Stimulated activated CD8-positive, alpha-beta memory T cell treated with anti-CD3 and anti-CD28 coated beads, Interleukin-15, amount 100 ng/mL, for 24 hours (primary cell): ENCODE measurements at places on chromosomes 12 and 14.

GRCh38 chr14:61308198-61308597, 13.2 kb upstream of the PRKCH start:
- no peak for DNase-seq

- DNase-seq, result no peak
Observed at GRCh38 chr12:112847708-112848337, 56.3 kb downstream of the RPH3A start.

- no peak for DNase-seq
Observed at GRCh38 chr14:99258876-99259726, 12.9 kb downstream of the BCL11B start.

DNA sequence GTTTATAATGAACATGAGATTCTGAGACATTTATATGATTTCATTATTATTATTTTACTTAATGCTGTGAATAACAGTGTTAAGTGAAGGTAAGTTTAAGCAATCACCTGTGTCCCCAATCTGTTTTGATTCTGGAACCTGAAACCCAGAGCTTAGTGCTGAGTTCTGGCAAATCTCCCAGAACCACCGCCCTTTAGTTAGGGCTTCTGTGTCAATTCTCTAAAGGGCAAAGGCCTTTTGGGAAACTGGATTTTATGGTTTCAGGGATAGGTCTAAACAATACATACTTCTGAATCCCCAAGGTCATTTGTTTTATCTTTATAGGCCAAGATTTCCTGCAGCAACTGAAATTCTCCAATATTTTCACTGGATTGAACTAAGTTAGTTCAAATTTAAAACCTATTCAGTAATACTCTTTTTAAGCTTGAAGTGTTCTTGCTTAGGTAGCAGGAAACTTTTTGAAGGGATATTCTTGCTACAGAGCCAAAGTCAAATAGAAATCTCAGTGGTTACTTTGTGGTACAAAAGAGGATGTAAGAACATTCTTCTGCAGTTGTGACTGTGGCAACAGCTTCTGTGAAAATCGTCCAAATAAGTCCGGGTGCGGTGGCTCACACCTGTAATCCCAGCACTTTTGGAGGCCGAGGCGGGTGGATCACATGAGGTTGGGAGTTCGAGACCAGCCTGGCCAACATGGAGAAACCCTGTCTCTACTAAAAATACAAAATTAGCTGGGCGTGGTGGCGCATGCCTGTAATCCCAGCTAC, 10.0 kb upstream of the PKP2 start:
- no peak for DNase-seq

DNA sequence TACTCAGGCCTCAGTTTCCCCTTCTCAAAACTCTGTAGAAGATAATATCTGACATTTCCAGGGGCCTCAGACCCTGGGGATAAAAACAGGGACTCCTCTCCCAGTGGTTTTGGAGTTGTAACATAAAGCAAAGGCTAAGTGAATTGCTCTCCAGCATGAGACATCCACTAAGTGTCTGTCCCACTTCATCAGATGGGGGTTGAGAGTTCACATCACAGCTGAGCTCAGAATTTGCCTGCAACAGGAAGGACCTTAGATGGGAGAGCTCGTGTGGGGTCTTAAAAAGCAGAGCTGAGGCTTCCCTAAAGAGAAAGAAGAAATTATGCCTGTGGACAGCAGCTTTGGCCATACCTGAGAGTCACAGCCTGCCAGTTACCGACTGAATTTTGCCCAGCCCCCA, 61.1 kb downstream of the TBX5 start:
- DNase-seq, result no peak

DNA sequence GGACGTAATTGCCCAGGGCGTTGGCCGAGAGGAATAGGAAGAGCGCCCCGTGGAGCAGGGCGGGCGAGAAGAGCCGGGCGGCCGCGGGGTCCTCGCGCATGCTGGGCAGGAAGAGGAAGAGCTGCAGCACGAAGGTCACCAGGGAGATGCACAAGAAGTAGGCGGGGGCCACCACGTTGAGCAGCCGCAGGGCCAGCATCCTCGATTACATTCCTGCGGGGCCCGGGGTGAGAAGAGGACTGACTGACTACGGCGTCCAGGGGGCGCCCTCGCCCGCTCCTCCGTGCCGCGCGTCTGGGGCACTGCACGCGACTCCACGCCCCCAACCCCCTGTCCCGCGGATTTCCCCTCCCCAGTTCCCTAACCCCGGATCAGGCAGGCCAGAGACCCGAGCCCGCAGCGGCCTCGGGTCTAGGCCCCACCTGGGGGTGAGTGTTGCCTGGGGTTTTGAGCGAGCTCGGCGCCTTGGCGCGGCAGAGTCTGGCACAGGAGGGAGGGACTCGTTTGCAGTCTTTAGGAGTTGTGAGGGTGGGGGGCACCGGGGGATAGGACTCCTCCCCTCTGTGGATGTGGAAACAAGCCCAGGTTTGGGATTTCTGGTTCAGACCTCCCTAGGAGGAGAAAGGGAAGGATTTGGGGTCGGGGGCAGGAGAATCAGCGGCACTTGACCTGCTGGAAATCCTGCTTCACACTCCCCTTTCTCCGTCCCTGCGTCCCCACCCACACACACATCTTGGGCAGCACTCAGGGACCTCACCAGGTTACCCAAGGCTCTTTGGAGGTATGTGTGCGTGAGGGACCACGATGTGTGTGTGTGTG, 1.8 kb downstream of the ZDHHC22 start:
- DNase-seq, result peak; percentile 27

GRCh38 chr12:131131808-131132117, 178.1 kb downstream of the ADGRD1 start:
- DNase-seq, result no peak

DNA sequence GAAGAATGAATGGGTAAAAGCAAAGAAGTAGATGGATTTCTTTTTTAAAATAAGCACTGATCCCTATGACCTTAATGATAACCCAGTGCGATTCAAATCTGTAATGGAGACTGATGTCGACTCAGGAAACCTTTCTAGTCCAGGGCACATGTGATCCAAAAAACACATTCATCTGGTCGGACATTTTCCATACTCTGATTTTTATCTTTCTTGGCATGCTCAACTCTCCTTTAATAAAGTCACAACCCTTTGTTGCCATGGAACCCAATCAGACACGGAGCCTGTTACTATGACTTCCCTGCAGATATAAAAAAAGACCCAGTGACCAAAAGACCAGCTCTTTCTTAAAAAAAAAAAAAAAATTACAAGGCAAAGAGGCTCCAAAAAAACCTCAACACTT, 27.9 kb downstream of the TMCC3 start:
- DNase-seq, result no peak

DNA sequence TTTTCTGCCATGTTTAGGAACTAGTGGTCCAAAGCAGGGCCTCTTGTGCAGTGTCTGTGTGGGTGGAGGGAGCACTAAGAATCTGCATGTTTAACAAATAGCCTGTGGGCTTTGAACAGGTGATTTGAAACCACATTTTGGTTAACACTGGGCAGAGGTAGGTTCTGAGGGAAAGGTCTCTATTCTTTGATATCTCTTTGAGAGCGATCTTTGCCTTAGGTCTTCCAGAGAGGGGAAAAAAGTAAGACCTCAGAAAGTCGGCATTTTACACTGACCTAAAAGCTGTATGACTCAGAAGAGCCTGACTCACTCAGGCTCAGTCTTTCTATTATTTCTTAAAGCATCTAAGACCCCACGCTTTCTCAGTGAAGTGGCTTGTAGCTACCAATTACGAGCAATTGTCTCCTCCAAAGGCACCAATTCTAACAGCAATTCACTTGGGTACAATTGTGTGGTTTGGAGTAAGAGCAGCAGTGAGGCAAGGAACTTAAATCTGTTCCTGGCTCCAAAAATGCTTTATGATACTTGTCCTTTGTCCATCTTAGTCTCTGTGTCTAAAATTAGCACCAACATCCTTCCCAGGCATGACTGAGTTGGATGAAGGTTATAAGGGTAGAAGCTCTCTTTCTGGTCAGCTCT, 8.8 kb downstream of the EIF2B2 start:
- DNase-seq, result no peak

DNA sequence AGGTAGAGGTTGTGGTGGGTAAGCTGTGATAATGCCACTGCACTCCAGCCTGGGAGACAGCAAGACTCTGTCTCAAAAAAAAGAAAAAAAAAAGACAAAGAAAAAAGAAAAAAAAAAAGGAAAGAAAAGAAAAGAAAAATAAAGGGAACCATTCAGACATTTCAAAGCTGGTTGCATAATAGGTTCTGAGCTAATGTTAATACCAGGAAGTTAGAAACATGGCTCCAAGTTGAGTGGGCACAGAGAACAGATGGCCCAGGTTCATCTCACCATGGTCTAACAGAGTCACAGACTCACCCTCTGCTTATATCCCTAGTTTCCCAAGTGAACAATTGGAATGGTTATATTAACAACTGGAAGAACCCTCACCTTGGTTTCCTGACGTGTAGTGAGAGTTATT, 17.4 kb upstream of the ZDHHC17 start:
- no peak for DNase-seq

DNA sequence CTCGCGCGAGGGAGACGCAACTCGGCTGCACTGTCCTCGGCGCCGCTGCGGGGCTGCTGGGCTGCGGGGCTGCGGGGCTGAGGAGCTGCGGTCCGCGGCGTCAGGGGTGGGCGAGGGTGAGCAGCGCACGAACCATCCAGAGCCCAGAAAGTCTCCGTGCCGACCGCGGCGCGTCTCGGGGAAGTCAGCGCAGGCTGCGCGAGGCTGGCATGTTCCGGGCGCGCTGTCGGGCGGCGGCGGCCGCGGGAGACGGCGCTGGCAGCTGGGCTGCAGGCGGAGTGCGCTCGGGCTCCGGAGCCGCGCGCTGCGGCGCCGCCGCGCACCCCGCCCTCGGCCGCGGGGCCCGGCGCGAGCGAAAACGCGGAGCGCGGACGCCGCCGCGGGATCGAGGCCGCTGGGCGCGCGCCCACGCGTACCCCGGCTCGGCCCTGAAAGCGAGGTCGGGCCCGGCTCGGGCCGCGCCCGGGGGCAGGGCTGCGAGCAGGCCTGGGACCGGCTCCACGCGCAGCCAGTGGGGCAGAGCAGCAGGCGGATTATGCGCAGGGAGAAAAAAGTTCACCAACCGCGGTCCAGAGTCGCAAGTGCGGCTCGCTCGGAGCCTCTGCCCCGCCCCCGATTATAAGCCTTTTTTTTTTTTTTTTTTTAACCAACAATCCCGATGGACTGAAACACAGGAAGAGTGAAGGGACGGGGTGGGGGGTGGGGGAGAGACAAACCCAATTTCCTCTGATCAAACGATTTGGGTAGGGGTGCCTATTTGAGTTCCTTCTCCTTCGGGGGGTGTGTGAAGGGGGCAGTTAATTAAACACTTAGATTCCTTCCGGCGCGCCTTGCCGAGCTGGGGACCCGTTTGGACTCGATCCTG, at the start of gene PRICKLE1:
Gene PRICKLE1 (minus strand): TSS at position 282 of the 865 bp plus-strand sequence. CDS start 117,230 bp downstream, outside the sequence.
- no peak for DNase-seq

- no peak for DNase-seq
Observed at GRCh38 chr12:55469291-55469690, 647 bp downstream of the OR6C70 start.

DNA sequence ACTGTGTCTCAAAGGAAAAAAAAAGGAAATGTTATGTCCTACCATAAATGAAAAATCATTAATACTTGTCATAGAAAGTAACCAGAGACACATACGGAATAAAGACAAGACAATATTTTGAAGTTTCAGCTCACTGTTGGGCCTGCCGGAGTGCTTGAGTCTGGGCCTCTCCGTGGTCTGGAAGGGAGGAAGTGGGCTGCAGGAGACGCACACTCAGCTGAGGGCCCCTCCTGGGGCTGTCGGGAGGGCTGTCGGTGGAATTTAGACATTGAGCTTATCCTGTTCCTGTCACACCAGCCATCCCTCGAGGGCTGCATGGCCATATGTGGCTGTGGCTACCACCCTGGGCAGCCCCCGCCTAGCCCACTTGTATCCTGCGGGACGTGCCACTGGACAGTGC, 80.6 kb downstream of the DDX51 start:
- no peak for DNase-seq

DNA sequence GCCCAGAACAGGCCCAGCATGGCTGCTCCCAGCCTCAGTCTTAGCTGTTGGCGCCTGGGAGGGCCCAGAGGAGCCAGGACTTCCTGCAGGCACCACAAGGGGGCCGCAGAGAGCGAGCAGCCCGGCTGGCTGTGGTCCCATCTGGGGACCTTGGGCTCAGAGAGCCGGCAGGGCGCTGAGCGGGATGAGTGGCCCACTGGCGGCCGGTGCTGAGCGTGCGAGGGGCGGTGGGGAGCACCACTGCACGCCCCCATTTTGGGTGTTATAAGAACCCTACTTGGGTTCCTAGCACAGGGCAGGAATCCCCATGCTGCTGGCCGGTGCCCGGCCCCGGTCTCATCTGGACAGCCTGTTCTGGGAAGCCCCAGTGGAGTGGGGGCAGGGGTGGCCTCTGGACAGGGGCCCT, 25.9 kb upstream of the CRIP2 start:
- peak; percentile 29 for DNase-seq

DNA sequence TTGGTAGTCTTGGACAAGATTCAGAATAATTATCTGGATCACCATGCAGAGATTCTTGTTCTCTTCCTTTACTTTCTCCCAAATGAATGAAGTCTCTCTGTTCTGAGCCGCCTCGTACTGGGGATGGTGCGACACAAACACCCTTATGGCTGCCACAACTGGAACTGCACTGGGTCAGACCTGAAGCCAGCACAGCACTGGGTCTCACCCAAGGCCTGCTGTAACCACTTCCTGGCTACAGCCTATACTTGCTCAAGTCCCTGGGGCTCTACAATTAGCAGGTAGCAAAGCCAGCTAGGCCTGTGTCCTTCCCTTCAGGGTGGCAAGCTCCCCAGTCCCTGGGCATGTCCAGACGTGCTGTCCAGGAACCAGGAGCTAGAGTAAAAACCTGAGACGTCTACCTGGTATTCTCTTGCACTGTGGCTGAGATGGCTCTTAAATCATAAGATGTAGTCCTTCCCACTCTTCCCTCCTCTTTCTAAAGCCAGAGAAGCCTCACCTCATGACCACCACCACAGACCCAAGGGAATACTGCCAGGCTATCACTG, 27.6 kb downstream of the IFNG start:
- no peak for DNase-seq

DNA sequence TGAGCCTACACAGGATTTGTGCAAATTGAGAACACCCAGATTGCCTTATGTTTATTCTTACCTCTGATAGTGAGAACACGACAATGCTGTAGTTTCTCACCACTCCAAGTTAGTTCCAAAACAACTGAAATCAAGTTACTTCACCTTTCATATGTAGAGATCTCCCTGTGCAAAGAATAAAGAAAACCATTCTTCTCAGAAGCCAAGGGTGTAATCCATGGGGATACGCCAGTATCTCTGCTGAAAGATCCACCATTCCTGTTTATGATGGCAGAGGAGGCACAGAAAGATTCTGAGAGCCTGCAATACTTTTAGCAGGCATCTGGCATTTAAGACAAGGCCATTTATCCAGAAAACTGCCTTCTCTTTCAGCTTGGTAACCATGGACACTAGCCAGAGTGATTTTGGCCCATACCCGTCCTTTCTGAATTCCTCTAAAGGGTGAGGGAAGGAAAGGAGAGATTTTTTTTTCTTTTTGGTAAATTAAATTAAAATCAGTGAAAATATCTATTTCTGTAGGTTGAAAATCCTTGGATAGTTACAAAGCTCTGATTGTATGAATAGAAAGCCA, 355.4 kb upstream of the FAR2 start:
- DNase-seq, result no peak

- DNase-seq, result no peak
Observed at GRCh38 chr14:69850086-69850735, 29.0 kb upstream of the SMOC1 start.
